NCI-H82 (cell line): ENCODE measurements at places on chromosomes 2 and 18.

DNA sequence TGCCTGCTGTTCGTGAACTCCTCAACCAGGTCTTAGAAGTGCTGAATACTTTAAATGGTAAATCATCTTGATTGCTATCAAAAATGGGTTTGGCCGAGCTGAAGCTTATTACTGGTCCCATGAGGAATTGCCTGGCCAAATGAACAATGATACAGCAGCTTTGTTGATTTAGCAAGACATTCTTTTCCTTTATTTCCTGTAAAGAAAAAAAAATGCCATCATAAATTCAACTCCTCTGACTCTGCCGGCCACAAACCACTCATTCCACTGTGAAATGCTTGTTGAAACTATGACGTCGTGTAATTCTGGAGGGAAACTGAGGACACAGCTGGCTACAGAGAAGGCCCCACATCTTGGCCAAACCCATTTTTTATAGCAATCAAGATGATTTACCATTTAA, 74.2 kb upstream of the ID2 start:
- DNase-seq, result no peak

DNA sequence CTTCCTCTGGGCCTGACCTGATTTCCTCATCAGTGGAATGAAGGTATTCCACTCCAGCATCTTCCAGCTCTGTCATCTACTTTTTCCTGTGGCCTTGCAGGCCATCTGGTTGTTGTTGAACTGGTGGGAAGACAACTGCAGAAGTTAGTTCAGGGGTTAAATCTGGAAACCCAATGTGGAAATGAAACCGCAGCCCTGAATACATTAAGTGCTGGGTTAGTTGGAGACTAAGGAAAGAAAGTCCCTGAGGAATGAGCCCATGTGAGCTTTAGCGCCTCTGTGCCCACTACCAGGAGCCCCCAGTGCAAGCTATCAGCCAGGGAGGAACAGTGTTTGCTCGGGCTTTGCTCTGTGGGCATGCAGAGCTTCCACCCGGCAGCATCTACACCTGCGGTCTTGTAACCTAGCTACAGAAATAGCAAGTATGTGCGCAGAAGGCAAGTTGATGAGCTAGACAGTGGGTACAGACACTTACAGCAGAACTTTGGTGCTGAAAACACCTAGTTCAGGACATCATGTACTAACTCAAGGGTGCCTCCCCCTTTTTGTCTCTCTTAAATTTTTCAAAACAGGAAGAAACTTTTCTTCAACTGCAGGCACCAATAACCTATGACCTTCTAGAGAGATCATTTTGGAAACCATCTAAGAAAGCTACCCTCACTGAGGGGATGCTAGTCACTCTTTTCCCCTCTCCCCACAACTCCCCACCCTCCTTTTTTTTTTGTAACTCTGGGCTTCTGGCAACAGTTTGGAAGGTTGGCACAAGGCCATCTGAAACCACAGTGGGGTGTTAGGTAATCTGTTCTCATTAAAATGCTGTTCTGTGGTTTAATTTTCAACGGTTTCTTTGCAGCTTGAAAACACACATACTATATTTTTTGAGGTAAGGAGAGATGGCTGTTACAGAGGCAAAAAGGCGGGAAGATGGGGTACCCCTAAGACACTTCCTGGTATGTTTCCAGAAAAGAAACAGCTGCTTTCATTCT, 18.3 kb upstream of the CXCR4 start:
- DNase-seq, result no peak

- DNase-seq, result peak; percentile 32
Observed at GRCh38 chr2:226981791-226982326, 146.0 kb downstream of the RHBDD1 start.

- DNase-seq, result no peak
Observed at GRCh38 chr2:135745545-135745944, 3.9 kb downstream of the UBXN4 start.

DNA sequence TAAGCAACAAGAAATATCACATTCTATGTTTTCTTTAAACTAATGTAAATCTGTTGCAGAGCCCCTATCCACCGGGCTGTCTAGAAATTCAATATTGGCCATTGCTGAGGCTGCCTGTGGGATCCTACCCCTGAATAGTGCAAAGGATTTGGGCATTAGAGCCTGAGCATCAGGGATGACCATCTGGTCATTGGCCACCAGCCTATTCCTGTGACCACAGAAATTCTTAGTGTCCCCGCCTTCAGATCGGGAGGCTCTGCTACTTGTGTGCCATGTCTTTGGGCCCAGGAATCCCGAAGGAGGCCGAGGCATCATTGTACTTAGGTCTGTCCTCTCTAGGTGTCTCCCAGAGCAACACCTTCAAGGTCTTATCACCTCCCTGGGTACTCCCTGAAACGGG, 73.8 kb downstream of the HRH4 start:
- DNase-seq, result peak; percentile 89
